ENCODE measurements at places on chromosomes 11 and 22.

DNA sequence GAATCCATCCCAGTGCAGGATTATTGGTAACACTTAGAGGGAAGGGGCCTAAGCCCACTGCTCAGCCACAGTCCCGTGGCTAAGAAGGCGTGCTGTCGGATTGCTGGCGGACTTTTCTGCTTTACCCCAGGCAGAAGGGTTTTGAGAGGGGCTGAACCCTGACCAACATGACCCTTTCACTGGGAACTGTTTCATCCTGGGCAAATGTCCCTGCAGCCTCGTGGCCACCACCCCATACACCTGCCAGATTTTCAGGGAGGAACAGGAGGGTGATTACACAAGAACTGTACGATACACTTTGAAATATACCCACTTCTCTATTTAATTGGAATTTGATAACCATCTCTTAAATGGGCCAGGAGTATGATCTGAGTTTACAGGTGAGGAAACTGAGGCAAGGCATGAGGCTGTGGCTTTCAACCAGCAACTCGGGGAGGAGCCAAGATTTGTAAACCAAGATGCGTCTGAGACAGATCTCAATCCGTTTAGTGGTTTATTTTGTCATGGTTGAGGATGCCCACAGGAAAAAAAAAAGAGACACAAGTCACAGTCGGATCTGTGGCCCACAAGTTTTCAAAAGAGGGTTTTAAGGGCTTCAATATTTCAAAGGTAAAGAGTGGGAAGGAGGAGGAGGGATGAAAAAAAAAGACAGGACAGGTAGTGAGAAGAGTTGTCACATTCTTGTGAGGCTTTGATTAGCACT lies 6.1 kb upstream of the APOL3 start:
- no peak for DNase-seq

- no peak for DNase-seq
Observed at GRCh38 chr11:45247433-45247832, 38.7 kb downstream of the SYT13 start.

- DNase-seq: no peak
Observed at GRCh38 chr11:126114486-126115126, 51.9 kb upstream of the CDON start.

- DNase-seq: no peak
Observed at GRCh38 chr11:130945896-130946295, 29.6 kb upstream of the SNX19 start.

- no peak for DNase-seq
Observed at GRCh38 chr11:126415128-126415527, 59.6 kb downstream of the ST3GAL4 start.

DNA sequence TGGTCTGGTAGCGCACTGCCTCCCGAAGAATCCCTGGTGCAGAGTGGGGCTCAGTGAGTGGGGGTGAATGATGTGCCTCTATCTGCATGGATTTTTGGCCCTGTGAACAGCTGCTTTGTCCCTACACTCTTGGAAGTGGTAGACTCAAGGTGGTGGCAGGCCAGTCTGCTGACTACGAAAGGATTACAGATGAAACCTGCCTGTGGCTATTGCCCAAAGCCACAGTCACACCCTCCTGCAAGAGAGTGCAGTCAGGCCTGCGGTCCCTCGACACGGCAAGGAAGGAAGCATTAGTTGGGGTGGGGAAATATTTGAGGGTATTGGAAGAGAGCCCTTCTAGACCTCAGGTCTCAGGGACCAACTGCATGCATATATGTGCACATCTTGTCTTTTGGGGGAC lies 63.7 kb downstream of the DSCAML1 start:
- DNase-seq: no peak

DNA sequence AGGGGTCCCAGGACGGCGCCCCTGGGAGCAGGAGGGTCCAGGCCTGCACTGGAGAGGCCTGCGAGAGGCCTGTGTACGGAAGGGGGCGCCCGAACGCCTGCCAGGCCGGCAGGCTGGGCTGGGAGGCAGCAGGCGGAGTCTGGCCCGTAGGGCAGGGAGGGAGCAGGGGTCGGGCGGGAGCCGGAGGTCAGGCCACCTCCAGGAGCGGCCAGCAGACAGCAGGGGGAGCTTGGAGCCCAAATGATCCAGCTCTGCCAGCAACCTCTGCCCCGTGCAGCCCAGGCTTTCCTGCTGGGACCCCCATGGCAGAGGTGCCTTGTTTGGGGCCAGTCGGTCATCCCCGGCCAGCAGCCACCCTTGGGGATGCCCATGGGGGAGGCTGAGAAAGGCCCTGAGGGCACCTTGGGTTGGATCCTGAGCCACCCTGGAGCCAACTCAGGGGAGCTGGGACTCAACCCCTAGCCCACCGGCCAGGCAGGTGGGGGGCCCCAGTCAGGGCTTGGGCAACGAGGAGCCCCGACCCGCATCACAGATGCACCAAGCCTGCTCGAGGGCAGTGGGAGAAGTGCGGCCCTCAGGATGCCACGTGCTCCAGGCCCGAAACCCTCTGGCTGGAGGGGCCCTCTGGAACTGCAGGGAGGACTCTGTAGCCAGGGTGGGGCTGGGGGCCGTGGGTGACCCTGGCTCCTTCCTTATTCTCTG lies 9.6 kb upstream of the SYT8 start:
- DNase-seq: peak; percentile 97

GRCh38 chr11:926341-926916 lies 759 bp downstream of the AP2A2 start:
- no peak for DNase-seq

- DNase-seq: peak; percentile 71
Observed at GRCh38 chr11:111777094-111778046, 11.2 kb upstream of the PPP2R1B start.

DNA sequence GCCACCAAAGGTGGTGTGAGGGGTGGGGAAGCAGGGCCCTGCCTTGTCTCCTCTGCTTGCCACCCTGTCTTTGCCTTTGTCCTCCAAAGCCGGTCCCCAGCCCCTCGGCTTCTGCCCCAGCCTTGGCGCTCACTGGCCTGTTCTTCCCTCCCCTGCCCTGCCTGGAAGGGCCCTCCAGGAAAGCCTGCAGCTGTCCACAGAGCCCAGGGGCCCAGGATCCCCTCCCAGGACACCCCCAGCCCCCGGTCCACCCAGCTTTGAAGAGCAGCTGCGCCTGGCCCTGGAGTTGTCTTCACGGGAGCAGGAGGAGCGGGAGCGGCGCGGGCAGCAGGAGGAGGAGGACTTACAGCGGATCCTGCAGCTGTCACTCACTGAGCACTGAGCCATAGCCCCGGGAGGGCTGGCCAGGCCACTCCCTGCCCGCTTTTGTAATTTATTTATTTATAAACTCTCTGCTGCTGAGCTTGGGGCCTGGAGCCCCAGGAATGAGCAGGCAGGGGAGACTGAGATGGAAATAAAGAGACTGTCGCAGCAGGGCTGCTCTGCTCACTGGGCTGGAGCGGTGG lies 1.3 kb upstream of the SSH3 start:
- peak; percentile 57 for DNase-seq

GRCh38 chr11:111417011-111417765 lies 38.1 kb upstream of the POU2AF1 start:
- DNase-seq: no peak

- DNase-seq: no peak
Observed at GRCh38 chr11:80849253-80849652, 1408.4 kb upstream of the TENM4 start.

- DNase-seq: no peak
Observed at GRCh38 chr11:47127213-47127612, 49.5 kb downstream of the ARFGAP2 start.

DNA sequence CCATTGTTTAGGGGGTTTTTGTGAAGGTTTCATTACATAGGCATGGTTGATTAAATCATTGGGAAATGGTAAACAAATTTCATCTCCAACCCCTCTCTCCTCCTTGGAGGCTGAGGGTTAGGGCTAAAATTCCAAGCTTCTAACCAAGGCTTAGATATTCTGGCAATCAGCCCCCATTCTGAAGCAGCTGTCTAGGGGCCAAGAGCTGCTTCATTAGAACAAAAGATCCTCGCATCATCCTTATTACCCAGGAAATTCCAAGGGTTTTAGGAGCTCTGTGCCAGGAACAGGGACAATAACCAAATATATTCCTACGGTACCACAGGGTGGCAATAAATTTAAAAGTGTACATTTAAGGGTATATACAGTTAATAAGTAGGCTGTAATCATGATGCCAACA lies 22.5 kb upstream of the EED start:
- DNase-seq: no peak

GRCh38 chr22:45473626-45474237 lies 29.0 kb upstream of the FBLN1 start:
- DNase-seq: peak; percentile 65

- DNase-seq: no peak
Observed at GRCh38 chr11:43119275-43119970, 192.4 kb upstream of the API5 start.

DNA sequence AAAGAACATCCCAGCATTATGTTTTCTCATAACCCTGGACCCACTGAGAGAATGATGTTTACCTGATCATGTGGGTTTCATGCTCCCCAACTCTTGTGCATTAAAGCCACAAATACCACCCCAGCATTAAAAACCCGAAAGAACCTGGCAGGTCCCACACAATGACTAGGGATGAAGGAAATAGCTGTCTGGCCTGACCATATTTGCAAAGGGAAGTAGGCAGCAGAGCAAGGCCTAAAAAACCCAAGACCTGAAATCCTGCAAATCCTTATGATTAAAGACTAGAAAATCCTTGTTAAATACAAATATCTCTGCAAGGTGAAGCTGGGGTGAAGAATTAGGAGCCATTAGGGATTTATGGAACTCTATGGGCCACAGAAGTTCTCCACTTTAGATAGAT lies 23.7 kb downstream of the PAK1 start:
- DNase-seq: no peak

GRCh38 chr11:1256257-1257045 lies 33.6 kb downstream of the MUC5B start:
- DNase-seq: no peak

GRCh38 chr11:1557904-1558774 lies 13.9 kb downstream of the DUSP8 start:
- DNase-seq: no peak

DNA sequence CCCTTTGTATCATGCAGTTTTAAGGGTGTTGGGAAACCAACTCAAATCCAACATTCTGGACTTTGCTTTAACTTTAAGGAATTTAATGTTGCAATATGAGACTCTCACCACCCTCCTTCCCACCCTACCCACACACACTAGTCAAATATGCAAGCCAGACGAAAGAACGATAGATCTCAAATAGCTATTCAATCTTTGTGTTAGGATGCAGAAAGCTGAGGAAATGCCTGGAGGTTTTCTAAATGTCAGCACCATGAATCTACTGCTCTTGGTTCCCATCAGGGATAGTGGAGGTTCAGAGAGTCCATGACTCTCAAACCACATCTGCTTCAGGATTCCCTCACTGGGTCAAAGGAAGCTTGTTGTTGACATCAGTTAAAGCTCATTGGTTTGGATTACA lies 33.7 kb downstream of the EXPH5 start:
- no peak for DNase-seq

DNA sequence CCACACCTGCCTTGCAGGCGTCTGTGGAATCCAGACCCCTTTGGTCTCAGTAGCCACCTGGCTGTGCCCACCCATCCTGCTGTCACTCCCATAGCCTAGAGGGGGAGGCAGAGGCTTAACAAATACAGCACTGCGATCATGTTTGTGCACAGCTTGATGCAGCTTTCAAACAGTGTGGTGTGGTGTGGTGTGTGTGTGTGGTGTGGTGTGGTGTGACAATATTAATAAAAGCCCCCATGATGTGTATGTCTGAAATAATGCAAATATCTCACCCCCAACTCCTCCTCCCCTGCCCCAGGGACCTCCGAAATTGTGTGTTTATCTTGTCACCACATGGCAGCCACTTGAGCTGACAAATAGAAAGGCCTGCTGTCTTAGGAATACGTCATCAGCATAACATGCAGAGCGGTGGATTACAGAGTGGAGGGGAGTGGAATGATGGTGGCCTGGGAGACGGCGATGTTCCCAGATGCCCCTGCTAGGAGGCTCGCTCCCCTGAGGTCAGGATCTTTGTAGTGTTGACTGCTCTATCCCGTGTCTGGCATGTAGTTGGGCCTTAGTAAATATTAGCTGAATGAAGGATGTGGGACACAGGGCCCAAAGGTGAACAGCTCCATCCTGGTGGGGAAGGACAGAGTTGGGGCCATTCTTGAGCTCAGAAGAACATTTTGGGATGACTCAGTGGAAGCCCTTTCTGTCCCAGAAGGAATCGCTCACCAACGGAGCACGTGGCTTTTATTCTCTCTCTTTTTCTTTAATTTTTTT lies 2.8 kb downstream of the PDXP start:
- no peak for DNase-seq

DNA sequence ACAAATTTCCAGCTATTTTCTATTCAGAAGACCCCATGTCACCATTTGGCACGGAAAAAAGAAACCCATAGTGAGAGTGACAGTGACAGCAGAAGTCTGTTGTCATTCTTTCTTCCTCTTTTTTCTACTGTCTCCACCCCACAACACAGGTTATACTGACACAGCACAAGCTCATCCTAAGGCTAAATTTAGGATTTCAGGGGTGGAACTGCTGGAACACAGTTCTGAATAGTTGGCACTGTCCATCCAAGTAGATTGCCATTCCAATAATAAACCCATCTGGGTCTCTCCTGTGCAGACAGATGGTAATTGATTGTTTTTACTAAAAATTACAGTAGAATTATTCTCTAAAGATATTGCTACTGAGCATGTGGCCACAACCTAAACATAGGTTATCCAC lies 95.2 kb upstream of the C11orf87 start:
- DNase-seq: no peak

GRCh38 chr11:44190883-44191230 lies 95.4 kb downstream of the EXT2 start:
- no peak for DNase-seq

DNA sequence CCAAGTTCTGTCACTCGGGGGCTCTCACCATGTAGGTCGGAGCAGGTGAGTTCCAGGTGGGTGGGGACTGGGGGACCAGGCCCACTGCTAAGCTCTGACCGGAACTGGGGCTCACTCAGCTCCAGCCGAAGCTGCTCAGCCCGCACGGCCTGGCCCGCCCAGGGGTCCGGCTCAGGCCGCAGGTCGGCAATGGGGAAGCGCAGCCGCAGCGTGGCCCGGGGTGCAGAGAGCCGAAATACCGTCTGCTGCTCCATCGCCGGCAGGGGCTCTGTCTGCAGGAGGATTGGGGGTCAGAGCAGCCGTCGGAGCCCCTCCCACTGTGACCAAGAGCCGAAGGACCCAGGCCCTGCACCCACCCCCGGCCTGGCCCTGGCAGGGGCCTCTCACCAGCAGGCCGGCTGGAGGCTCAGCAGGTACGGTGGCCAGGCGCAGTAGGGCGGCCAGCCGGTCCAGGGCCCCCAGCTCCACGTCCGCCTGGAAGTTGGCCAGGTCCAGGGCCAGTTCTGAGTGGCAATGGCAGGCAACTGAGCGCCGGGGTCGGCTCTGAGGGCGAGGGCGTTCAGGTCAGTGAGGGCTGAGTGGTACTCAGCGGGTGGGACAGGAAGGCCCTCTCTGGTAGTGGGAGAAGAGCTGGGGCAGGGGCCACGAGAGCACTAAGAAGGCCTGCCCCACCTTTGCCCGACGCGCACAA lies 7.2 kb downstream of the ATG2A start:
- DNase-seq: no peak
